ENCODE measurements at places on chromosomes 1 and 21.

- DNase-seq: no peak
Observed at GRCh38 chr1:221839321-221839720, 97.4 kb upstream of the DUSP10 start.

- DNase-seq: peak; percentile 17
Observed at GRCh38 chr1:32817815-32818786, 648 bp downstream of the S100PBP start.

DNA sequence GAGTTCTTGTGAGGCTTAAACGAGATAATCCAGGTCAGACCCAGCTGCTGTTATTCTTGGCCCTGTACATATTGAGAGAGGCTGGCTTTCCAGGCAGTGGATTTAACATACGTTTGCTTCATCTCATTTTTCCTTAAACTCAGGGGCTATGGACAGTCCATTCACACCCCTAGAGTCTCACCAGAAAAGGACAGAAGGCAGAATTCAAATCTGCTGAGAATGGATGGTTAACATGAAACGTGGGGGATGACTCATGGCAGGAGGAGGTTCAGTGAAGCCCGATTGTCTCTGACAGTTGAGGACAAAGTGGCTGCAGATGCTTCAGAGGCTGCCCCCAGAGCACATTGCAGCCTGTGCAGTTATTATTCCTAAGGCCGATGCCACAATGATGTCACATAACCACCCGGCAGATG lies 39.5 kb downstream of the TGFB2 start:
- no peak for DNase-seq

GRCh38 chr1:160207771-160208556 lies 2.8 kb downstream of the PEA15 start:
- DNase-seq: no peak

DNA sequence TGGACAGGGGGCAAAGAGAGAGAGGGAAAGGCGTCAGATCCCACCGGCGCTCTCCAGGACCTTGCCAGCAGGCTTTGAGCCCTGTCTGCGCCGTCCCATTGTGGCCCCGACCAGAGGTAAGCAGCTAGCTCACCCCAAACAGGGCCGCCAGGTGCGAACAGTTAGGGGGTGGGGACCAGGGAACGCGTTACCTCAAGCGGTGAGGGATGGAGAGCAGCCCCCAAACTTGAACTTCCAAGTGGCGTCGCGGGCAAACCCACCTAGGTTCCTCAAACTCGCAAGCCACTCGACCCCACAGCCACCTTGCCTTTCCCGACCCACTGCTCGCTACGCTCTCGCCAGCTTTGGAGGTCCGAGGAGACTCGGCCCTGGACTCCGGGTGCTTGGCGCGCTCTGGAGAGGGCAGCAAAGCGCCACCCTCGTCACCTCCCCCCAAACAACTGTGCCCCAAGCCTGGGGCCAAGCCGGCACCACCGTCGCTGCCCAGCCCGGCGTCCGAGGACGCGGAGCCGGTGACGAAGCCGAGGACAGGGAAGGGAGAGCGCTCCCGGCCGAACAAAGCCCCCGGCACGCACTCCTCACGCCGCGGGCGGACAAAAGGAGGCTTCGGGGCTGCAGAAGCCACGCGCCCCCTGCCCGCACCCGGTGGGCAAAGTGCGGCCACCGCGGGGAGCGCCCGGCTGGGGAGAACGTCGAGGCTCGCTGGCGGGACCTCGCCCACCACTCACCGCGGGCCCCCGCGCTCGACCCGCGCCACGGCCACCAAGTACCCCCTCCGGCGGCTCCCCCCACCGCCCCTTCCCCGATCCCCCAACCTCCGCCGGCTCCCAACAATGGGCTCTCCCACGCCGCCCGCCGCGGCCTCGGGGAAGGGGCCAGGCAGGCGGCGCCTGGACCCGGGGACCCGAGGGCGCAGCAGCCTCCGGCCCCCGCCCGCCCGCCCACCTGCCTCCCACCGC lies 976 bp downstream of the SSBP3 start:
- DNase-seq: no peak

DNA sequence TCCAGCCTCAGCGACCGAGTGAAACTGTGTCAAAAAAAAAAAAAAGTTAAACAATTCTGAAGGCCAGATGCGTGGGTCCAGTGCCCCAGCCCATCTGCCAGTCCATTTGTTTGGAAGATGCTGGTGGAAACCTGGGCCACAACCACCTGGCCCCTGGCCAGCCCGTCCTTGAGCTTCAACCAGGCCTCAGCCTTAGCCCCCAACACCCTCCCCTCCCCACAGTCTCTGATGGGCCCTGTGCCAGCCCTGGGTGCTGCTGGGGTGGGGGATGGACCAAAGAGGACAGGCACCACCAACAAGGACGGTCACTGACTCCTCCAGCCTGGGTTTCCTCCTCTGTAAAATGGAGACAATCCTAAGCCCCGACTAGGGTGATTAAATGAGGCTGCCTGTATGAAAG lies 19.6 kb upstream of the PLEKHG5 start:
- DNase-seq: no peak

- DNase-seq: no peak
Observed at GRCh38 chr1:93668121-93668520, 13.5 kb downstream of the BCAR3 start.

GRCh38 chr1:243725075-243725474 lies 125.0 kb downstream of the AKT3 start:
- DNase-seq: no peak

- no peak for DNase-seq
Observed at GRCh38 chr1:211613951-211614350, 35.0 kb upstream of the SLC30A1 start.

DNA sequence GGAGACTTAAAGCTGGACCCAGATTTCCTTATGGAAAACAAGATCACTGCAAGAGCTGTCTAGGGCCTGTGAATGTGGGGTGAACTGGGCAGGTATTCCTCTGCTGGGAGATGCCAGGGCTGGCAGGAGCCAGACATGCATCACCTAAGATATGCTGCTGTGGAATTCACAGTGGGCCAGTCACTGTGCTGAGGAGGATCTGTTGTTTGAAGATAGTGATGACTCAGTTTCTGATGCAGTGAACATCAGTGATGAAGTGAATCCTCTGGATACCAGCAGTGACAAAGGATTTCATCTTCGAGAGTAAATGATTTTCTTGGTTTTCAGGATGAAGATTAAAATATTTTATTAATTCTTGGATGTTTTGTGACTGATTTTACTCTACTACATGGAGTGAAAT lies 29.9 kb upstream of the CAMSAP2 start:
- DNase-seq: no peak

Measured in T-helper 9 cell (primary cell).